ENCODE measurements at places on chromosomes 7 and 10.

DNA sequence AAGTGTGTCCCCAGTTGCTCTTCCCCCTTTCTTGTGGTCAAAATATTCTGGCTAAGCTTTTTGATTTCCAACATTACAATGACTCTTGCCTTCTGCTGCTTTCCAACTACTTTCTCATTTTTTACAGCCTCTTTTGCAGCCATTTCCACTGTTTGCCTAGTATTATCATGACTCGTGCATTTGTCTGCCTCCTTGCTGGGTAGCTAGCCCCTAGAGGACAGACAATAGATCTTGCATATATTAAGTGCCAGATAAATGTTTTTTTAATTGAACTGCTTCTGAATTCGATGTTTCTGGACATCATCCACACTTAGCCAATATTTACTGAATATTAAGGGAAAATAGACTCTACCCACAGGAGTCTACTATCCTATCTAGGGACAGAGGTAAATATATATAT, 124.5 kb downstream of the POU6F2 start:
- no peak for DNase-seq

- peak; percentile 38 for DNase-seq
These were observed at the start of gene CPED1 for GRCh38 chr7:120988591-120989256. Gene CPED1, plus strand, starts transcription at chr7:120988711. Its CDS starts 911 bp downstream, at chr7:120989622.

DNA sequence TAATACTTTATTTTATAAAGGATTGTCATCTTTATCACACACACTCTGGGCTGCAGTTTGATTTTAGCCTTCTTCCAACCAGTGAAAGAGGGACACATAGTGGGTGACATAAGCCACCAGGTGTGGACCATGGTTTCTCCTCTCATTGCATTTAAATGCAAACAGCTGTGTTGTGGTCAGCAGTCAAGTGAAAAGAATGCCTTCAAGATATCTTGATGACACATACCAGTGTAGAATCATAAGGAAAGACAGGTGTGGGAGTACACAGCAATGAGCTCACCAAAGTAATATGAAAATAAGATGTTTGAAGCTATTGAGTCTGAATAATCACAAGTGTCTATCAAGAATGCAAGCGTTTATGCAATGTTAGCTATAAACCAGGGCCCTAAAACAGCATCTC, 580.0 kb downstream of the XPNPEP1 start:
- DNase-seq = no peak

GRCh38 chr10:84548869-84549268, 220.5 kb downstream of the CCSER2 start:
- DNase-seq = no peak

GRCh38 chr10:128036011-128036615, 90.1 kb downstream of the MKI67 start:
- DNase-seq = no peak

DNA sequence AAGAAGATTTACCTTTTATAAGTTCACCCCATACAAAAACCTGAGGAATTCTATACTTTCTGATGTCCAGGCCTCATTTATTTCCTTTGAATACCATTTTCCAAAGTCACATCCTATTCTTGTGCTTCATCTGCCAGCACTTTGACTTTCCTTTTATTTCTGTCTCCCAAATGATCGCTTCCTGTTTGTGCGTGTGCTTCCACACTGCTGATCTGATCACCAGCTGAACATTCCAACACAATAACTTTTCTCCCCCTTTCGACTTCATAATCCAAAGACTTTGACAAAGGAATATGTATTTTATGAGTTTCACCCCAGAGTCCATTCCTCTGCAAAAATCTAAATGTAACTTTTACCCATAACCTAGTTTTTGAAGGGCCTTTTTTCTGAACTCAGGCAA, 3.1 kb downstream of the ELAPOR2 start:
- no peak for DNase-seq

- DNase-seq = no peak
These were observed 6.0 kb upstream of the PSMG3 start for GRCh38 chr7:1575809-1576208.

Data from NCI-H345 (cell line).